ENCODE measurements at places on chromosomes 16 and 17.

- no peak for DNase-seq
Measured at GRCh38 chr17:27473190-27473747, 17.0 kb downstream of the KSR1 start.

DNA sequence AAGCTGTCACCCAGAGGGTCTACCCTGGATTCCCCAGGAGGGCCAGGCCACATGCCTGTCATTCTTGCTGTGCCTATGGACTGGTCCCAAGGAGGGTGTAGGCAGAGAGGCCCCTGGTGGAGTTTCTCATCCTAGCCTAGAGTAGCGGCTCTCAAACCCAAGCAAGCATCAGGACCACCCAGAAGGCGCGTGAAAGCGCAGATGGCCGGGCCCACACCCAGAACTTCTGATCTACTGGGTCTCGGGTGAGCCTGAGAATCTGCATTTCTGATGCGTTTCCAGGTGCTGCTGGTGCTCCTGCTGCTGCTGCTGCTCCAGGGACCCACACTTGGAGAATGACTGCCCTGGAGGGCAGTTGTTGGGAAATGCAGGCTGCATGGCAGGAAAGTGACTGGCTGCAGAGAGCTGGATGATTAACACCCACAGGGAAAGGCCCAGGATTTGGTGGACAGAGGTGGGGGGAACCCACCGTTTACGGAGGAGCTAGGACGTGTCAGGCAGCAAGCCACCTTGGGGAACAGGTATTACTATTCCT is 9.5 kb upstream of the OSGIN1 start:
- DNase-seq: no peak

- DNase-seq: no peak
Measured at GRCh38 chr16:81817789-81818567, 38.9 kb downstream of the PLCG2 start.

DNA sequence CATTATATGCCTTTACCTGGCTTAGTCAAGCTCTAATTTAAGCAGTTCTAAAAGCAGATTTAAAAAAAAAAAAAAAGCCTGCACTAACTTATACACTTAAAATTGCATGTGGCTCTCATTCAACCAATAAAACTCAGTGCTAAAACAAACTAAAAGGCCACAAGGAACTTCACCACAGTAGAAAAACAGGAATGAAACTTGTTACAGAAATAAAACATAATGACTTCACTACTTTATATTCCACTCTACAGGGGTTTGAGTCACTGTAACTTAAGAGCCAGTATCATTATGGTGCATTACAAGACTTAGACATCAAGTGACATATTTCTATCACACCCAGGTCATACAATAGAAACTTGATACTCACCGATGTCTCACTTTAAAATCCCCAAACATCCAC is 11.1 kb downstream of the CA10 start:
- no peak for DNase-seq

DNA sequence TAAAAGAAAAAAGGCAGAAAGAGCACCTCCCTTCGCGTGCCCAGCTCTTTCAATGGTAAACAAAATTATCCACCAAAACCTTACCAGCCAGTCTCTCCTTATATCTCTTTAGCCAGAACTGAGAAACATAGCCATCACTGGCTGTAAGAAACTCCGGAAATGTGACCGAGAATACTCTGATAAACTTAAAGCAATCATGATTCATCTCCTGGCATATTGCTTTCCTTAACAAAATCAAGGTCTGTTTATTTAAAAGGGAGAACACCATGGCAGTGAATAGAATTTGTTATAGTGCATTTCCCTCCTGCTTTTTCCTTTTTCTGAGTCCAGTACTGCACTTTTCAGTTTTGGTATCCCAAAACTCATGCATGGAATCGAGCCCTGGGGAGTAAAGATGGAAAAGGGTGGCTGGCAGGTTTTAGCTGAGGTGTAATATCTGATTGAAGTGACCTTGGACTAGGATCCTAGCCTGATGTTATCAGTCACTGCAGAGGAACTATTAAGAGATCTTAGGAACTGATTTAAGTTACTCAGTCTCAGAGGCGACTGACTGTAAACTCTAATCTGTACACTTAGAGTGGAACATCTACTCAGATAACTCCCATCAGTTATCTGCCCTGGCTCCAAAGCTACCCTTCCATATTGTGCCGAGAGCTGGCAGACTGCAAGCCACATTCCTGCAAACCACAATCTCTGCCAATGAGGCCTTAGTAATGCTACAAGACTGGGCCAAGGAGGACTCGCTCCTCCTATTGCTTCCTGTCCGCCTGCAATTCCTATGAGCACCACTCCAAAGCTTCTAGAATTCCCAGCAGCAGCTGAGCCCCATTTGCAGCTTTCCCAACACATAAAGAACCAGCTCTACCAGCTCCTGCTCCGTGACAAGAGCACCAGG is 7.4 kb upstream of the COX10 start:
- DNase-seq: no peak

DNA sequence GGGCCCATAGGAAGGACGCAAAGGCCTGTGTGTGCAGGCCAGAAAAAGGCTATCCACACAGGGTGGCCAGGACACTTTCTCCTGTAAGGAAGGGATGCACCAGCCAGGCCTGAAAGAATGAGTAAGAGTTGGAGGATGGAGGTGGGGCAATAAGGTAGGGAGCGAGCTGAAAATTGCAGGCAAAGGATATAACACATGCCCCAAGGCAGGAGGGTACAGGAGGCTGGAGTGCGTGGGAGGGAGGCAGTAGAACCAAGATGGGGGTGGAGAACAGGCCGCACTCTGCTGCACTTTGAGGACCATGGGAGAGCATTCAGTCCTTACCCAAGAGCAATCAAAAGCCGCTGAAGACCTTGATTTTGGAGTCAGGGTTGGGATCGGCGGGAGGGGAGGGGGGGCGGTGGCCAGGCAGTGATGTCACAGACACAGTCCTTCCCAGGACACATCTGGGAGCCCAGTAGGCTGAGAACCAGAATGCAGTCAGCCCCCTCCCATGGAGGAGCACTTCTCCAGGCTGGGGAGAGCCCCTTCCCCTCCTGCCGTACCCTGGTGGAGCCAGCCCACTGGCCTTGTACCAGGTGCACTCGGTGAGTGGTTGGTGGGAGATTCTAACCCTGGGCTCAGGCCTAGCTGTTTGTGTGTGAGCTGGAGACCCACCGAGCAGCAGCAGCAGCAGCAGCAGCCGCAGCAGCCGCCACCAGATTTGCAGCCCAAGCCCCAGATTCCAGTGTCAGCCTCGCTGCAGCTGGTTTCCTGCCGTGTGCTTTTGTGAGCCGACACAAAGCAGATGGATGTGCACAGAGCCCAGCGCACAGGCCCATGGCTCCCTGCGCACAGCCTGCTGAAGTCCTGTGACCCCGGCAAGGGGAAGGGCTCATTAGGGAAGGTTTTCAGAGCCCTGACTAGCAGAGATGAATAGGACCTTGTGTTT is 17.5 kb downstream of the ANKRD40 start:
- DNase-seq: peak; percentile 91

DNA sequence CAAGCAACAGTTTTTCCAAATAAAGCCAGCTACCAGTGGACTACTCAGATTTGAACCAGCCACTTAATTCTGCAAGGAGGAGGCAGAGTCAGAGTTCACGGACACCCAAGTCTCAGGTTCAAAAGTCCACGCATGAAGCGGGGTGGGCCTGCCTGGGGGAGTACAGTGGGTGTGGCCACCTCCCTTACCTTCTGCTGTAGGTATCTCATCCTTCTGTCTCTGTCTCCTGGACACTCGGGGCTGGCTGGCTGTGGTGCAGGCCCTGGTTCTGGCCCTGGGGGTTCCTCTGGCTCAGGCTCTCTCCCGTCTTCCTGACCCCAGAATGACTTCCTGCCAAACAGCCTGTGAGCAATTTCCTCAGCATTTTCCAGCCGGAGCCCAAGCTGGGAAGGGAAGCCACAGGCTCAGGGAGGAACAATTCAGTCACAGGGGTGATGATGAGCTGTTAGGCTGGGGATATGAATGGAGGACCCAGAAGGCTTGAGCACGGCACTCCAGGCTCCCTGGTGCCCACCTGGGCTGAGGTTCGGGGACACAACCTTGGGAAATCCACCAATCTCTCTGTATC is 101.9 kb downstream of the LITAF start:
- no peak for DNase-seq

DNA sequence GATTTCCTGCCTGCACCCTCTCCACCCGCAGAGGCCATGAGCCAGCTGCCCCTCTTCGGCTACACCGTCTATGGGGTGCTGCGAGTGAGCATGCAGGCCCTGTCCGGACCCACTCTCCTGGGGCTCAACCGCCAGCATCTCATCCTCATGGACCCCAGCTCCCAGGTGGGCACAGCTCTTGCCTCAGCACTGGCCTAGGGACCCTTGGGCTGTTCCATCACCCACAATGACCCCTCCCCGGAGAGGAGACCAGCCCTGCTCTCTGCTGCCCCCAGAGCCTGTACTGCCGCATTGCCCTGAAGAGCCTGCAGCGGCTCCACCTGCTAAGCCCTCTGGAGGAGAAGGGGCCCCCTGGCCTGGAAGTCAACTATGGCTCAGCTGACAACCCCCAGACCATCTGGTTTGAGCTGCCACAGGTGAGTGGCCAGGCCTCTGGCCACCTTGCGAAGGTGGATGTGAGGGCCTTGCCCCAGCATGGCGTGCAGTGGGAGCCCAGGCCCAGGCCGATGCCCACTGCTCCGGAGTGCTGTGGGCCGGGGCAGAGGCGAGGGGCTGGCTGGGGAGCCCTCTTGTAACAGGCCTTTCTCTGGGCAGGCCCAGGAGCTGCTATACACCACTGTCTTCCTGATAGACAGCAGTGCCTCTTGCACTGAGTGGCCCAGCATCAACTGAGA is 7.3 kb upstream of the SMIM5 start:
- peak; percentile 66 for DNase-seq

DNA sequence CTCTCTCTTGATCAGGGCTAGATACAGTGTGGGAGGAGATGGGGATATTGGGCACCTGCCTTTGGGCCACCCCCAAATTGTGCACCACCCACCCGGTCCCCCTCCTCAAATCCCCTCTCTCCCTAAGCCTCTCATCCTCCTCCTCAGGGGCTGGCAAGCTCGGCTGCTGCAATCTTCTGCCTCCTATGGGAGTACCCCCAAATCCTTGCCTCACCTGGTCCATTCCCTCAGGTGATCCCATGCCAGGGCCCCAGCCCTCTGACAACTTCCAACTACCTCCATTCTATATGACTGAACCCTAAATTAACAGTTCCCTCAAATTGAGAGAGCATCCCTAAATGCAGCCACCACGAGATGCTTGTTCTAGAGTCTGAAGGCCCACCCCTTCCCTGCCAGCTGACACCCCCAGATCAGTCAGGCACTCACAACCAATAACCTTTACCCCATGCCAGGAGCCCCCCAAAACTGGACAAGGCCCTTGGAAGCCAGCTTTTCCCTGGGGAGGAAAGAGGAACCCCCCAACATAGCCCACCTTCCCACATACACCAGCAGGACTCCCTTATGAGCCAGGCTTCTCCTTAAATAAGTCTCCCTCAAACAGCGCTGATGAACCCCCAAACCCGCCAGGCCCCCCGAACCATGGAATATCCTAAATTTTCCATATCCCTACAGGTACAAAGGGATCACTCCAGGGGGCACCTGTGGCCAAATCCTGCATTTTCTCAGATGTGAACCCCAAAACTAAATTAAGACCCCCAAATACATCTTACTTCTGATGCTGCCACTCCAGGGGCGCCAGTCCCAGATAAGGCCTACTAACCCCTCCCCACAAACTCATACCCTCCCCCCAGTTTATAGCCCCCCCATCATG is 3.2 kb downstream of the DLG4 start:
- DNase-seq: no peak

DNA sequence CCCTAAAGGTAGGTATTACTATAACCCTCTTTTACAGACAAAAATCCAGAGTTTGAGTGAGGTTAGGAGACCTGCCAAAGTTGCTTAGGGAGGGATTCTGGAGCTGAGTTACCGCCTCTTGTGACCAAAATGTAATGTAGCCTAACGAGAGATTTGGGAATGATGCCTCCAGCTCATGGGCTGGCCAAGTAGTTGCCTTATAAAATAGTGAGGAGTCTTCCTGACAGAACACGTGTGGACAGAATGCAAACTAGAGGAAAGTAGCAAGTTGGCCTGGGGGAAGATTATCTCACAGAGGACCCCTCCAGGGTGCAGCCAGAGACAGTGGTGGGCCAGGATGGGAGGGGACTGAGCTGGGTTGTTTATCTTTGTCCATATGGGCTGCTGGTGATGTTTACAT is 543.7 kb upstream of the CDH11 start:
- no peak for DNase-seq

DNA sequence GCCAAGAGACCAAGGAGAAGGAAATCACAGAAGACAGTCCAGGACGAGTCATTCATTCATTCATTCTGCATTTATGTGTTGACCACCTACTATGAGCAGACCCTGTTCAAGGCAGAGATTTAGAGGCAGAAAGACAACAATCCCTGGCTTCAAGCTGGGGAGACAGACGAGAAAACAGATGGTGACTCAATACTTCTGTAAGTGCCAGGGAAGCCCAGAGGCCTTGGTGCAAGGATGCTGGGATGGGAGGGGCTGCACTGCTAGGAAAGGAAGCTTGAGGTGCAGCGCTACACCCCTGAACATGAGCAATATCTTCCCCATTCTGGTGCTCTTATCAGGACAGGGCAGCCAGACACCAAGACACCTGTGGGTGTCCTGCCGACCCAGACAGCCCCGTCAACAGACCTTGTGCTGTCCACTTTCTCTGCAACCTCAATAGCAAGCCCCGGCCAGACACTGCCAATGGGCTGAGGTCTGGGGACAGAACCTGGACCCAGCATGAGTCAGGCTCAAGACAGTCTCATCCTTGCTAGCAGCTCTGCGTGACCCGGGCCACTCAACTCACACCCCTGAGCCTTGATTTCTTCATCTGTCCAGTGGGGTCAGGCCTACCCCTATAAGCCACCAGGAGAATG is 163.5 kb downstream of the COPRS start:
- DNase-seq: no peak

DNA sequence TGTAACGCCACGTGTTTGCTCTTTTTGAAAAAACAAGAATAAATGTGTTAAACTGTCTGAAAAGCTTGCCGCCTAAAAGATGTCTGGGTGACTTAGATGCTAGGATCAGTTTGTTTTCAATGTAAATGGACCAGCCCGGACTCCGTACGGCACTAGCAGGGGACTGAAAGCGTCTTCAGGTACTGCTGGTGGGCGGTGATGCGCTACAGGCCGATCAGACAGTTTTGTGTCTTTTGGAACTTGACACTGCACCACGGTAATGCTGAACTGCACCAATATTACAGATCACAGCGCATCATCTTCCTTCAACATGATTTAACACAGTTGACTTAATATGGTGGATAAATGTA is 727 bp upstream of the MBTPS1 start:
- no peak for DNase-seq
